ENCODE measurements at places on chromosomes 13 and 19. TPM values are rescaled to one million over a fixed set of nuclear protein-coding genes. Genes with fewer than 3 reads are reported as not detected.

GRCh38 chr19:38850436-38850975, 720 bp upstream of the HNRNPL start:
- no peak for DNase-seq

HIPK4 gene
- 0.17 TPM for polyA plus RNA-seq

ENOX1 gene
- polyA plus RNA-seq = 11.7 TPM

CCDC70 gene
- polyA plus RNA-seq = not detected

DNA sequence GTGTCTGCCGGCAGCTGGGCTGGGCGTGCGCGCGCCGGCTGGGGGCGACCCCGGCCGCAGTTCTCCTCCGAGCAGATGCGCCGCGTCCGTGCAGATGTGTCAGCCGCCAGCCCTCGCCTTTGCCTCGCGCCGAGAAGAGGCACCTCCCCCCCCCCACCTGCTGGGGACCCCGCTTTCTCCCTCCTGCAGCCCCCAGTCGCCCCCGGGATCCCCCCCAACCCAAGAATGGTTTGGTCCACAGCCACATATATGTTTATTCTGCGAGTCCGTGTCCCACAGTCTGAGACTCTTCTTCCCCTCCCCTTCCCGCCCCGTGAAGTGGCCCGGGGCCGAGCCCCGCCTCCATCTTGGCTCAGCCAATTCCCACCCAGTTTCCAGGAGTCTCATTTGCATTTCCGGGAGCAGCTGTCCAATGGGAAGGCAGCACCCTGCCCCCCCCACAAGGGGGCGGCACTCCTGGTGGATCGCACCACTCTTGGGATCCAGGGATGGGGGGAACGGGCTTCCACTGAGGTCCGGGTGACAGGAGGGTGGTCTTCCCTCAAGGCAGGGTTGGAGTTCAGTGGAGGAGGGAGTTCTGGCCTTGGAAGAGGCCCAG, 8.6 kb downstream of the ISOC2 start:
- peak; percentile 74 for DNase-seq

GRCh38 chr19:7806876-7807275, 23.1 kb upstream of the EVI5L start:
- no peak for DNase-seq
